CD8-positive, alpha-beta memory T cell (primary cell): ENCODE measurements at places on chromosomes 2 and 18.

DNA sequence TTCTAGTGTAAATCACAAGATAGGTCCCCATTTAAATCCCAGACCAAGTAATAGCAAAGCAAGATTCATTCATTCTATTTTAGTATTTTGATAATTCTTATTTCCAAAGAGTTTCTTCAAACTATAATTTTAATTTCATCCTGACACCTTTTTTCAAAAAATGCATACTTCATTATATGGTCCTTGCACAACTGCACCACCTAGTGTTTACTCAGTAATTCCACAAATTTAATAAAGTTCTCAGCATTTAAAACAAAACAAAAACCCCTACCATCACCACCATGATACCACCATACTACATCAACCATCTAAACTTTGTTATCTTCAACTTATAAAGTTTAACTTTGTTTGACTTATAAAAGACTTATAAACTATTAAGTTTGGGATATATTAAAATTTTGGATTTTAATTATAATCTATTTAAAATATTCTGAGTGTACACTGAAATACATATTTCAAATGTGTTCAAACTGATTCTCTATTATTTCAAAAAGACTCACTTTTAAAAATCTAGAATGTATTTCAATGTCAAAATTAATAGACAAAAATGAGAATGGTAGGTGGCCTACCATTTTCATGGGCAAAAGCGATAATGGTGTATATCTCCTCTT, 44.2 kb downstream of the WDPCP start:
- no peak for DNase-seq

DNA sequence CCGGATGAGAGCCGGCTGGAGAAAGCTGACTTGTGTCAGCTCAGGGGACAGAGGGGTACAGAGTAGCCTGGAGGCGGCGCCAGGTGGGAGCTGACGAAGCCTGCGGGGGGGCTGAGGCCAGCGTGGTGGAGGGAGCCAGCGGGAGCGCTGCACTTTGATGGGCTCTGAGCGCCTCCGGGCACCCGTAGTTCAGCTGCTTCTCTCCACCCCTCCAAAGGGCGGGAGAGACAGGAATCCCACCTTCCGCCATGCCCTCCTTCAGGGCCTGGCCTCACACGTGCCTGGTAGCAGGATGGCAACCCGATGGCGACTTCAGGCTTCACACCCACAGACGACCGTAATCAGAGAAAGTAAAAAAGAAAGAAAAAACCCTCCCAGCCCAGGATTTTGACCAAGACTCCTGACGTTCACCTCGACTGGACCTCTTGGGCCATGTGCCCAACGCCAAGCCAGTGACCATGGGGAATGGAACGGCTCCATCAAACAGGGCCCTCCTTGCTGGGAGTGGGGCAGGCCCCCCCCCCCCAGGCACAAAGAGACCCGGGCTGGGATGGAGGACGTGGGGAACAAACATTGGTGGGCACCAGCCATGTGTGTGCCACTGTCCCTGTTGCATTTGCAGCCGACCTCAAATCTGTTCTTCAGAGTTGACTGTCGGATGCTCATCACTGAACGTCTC, 60.7 kb upstream of the ASAP2 start:
- no peak for DNase-seq

DNA sequence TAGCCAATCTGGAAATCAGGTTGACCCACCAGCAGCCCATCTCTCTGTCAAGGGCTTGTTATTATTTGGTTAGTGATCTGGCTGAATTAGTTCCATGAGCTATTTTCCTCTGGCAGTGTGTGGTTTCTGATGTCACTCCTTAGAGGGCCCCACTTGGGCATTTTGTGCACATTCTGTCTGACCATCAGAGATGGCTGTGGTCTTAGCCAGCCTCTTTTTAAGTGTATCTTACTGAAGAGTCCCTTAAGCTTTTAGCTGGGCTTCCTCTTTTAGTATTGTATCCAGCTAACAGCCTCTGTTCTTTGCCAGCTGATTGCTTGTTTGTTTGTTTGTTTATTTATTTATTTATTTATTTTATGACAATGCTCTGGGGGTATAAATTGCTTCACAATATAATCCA, 951.1 kb upstream of the CNTNAP5 start:
- no peak for DNase-seq

- DNase-seq, result no peak
Observed at GRCh38 chr18:34196256-34196655, 28.5 kb downstream of the NOL4 start.

GRCh38 chr2:240817496-240818292, 2.3 kb downstream of the KIF1A start:
- no peak for DNase-seq

GRCh38 chr2:3159782-3160545, 217.7 kb downstream of the EIPR1 start:
- no peak for DNase-seq
